AG09319 (cell line): ENCODE measurements at places on chromosomes 2 and 18.

GRCh38 chr2:9092383-9093282 lies 89.1 kb upstream of the MBOAT2 start:
- no peak for DNase-seq

DNA sequence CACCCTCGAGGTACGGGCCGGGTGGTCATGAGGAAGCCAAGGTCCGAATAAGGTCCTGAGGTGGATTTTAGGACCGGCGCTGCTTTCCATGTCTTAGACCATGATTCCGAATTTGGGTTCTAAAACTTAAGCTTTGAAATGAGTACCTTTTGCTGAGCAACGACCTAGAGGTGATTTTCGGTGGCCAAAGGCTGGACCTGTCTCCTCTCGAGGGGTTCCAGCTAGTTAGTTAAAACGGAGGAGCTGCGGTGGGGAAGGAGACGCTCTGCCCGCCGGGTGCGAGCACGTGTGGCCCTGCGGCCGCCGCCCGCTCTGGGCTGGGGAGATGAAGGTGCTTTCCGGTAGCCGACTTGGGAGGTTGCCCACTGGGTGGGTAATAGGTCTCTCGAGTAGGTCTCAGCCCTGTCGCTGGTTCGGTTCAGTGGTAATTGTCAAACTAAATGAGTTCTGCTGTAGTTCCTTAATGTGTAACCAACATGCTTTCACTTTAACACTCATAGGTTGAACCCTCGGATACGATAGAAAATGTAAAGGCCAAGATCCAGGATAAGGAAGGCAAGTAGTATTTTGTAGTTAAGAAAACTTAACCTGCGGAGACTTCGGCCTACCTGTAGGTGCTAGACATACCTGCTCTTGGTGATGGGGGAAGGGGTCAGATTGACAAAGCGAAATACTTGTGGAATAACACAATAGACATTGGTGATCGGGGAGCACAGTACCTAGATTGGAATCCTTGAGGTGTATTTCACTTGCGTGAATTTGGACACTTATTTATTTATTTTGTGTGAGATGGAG lies 572 bp downstream of the RPS27A start:
- no peak for DNase-seq

GRCh38 chr2:163347982-163348856 lies 387.6 kb downstream of the FIGN start:
- peak; percentile 24 for DNase-seq

DNA sequence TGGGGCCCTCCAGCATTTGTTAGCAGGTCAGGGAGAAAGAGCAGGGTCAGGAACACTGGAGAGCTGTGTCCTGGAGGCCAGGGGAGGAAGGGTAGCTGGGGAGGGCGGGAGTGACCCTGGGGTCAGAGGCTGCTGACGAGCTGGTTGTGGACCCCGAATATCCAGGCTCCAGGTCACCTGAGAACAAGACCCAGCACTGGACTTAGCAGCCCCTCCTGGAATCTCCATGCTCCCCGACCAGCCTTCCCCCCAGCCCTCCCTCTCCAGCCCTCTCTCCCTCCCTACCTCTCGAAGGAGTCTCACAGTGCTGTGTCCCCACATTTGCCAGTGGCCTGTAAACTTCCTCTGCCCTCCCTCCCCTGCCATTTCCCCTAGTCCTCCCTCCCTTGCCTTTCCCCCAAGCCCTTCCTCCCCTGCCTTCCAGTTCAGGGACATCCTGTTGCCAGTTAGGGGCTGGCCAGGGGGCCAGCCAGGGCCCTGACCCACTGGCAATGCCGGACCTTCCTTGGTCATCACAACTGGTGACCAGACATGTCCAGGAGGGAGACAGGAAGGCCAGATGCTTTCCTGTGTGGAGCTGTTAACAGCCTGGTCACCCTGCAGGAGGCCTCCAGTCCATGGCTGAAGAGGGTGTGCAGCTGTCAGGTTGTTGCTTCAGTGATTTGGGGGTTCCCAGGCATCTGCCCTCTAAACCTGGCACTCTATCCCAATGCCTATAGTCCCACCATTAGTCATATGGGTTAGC lies 50.0 kb upstream of the FAHD2A start:
- DNase-seq = no peak

GRCh38 chr2:174704061-174704460 lies 60.2 kb downstream of the CHRNA1 start:
- DNase-seq = no peak

DNA sequence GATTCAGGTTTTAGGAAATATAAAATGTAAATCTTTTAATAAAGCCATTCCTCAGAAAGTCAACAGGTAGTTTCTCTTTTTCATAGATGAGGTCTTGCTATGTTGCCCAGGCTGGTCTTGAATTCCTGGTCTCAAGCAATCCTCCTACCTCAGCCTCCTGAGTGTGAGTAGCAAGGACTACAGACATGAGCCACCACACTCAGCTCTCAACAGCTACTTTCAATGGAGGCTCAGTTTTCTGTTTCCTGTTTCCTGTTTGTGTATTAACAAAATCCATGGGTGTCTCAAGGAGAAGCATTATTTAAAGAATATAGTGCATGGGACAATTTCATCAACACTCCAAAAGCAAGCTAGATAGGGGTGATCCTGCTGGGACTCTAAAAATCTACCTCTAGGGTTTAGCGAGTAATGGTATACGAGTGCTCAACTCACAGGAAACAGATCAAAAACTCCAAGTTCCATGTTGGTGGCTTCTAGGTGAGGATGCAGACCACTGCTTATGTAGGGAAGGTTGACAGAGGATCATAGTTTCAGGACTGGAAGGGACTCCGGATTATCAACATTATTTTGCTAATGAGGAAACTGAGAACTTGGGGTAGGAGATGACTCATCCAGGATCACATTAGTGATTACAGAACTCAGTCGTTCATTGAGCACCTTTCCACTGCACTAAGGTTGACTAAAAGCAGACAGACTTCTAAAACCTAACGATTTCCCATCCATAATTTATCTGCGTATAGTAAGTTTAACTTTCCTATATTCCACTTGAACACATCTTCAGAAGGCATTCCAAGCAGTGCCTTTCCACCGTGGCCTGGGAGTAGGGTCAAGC lies 61.7 kb upstream of the WIPF1 start:
- no peak for DNase-seq

DNA sequence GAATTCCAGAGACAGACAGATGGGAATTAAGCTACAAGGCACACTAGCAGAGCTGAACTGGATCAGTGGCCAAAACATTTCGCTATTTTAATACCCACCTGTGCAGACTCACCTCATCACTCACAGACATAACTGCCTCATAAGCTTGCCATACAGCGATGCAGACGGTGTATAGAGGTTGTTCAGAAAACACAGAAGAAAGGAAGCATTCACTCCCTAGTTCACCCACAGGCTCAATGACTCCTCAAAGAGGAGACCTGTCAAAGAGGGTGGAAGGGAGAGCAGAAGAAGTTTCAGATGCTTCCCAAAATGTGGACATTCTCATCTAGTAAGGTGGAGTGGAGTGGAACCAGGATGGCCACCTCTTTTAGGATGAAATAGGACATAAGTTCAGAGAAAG lies 81.7 kb upstream of the SPHKAP start:
- no peak for DNase-seq

DNA sequence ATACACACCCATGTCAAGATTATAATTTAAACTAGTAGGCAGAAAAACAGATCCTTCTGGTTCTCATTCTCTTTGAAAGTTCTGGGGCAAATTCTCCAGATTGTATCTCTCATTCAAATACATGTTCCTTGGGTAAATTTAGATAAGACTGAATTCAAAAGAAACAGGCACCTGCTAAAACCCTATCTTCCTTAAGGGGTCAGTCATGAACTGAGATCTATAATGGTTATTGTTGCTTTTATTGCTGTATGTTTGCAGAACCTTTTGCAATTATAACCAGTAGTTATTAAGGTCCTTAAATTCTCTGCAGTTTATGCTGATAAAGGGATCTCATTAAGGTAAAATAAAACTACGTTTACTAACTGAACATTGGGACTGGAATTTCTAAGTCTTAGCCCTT lies 83.5 kb downstream of the MYO5B start:
- no peak for DNase-seq

GRCh38 chr2:55751966-55752365 lies 58.3 kb upstream of the PNPT1 start:
- no peak for DNase-seq
